Aorta (tissue), 5 donors: ENCODE measurements at places on chromosomes 7 and 10. TPM values are rescaled to one million over a fixed set of nuclear protein-coding genes. Genes with fewer than 3 reads are reported as not detected.

The GDF10 gene
- 3.8 TPM for total RNA-seq

The AQP1 gene
- 680 TPM for total RNA-seq

The MTURN gene
- 43.4 TPM for total RNA-seq

The ST8SIA6 gene
- 2.9 TPM for total RNA-seq

The VWA2 gene
- total RNA-seq, result 0.45 TPM

The HOXA6 gene
- total RNA-seq, result 7.6 TPM

The MINDY3 gene
- 81.1 TPM for total RNA-seq

The TLL2 gene
- 0.12 TPM for total RNA-seq

- no peaks in the 10 kb centered on the region for H3K36me3 ChIP-seq
- no peak for DNase-seq
- no peaks in the 10 kb centered on the region for H3K27me3 ChIP-seq
- H3K4me1 ChIP-seq, result no peaks in the 10 kb centered on the region
These were observed 759.3 kb downstream of the LRMDA start for GRCh38 chr10:76190634-76191270.

GRCh38 chr7:24812305-24812945 is 55.2 kb upstream of the GSDME start:
- no peak overlapping the region for H3K4me3 ChIP-seq
- no peaks in the 10 kb centered on the region for H3K4me1 ChIP-seq
- peak; percentile 64 for DNase-seq
- no peak overlapping the region for H3K27ac ChIP-seq
- no peaks in the 10 kb centered on the region for H3K27me3 ChIP-seq

DNA sequence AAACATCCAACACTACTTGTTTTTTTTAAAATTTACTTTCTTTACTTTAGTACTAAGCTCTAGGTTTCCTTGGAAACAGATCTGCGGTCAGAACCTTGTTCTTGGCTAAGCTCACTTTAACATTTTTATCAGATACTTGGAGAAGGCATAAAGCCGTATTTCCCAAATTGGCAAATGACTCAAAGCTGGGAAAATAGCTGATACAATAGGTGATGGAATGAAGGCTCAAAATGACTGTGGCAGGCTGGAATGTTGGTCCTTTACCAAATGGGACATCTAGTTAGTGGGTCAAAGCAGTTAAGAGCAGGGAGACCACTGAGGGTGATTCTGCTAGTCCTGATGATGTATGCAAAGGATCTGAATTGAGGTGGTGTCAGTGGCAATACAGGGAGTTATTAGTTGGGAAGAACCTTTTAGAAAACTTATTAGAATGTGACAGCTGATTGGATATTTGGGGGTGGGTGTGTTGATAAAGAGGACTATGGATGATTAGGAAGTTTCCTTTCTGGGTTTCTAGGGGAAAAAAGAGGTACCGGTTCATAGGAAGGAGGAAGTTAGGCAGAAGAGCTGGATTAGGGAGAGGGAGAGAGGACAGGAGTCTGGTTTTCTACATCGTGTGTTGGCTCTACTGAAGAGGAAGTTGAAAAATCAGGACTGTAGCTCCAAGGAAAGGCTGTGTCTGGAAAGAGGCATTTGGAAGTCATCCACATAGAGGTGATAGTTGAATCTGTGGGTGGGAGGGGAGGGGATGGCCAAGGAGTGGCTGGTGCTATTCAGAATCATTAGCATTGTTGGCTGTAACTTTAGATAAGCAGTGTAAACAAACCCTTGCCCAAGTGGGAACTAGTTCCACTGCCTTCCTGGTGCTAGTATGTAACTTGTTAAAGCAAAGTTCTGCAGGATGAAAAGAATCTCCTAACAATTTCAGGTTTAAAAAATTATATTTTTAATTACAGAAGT is 13.1 kb downstream of the PLCE1 start:
- H3K4me1 ChIP-seq, result peaks cover 8% of the 10 kb centered on the region
- H3K27ac ChIP-seq, result peak overlapping the region; percentile 57
- no peaks in the 10 kb centered on the region for H3K27me3 ChIP-seq
- no peaks in the 10 kb centered on the region for H3K36me3 ChIP-seq
- no peak for DNase-seq

DNA sequence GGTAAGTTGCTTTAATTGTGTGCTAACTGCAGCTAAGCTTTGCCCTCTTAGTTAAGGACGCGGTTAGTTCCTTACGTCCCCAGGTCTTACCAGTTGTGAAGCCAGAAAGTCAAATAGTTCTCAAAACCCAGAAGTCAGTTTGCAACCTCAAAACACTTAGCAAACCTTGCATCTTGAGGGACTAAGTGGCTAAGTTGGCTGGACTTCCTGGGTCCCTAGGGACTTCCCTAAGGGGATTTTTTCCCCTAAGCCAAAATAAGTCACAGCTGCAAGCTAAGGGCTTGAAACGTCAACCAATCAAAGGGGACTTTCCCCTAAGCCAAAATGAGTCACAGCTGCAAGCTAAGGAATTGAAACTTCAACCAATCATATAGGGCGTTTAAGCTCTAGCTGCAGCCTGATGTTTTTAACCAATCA is 36.2 kb upstream of the HECW1 start:
- no peak overlapping the region for H3K4me3 ChIP-seq
- no peaks in the 10 kb centered on the region for H3K4me1 ChIP-seq
- no peak for DNase-seq
- no peaks in the 10 kb centered on the region for H3K36me3 ChIP-seq

DNA sequence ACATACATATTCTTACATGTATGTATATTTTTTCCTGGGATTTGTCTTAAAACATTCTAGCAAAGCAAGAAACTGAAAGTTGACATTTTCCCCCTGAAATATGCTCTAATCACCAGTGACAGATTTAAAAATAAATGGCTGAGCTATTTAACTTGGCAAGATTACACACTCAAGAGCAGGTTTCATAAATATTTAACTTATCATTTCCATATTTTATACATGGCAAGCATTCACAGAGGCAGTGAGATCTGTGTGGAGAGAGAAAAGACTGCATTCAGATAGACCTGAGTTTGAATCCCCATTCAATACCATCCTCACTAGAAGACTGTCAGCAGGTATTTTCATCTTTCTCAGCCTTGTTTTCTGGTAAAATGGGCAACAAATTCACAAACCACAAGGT is 1043.0 kb downstream of the NRG3 start:
- no peak overlapping the region for H3K27ac ChIP-seq
- no peaks in the 10 kb centered on the region for H3K36me3 ChIP-seq
- no peaks in the 10 kb centered on the region for H3K27me3 ChIP-seq
- no peak for DNase-seq

DNA sequence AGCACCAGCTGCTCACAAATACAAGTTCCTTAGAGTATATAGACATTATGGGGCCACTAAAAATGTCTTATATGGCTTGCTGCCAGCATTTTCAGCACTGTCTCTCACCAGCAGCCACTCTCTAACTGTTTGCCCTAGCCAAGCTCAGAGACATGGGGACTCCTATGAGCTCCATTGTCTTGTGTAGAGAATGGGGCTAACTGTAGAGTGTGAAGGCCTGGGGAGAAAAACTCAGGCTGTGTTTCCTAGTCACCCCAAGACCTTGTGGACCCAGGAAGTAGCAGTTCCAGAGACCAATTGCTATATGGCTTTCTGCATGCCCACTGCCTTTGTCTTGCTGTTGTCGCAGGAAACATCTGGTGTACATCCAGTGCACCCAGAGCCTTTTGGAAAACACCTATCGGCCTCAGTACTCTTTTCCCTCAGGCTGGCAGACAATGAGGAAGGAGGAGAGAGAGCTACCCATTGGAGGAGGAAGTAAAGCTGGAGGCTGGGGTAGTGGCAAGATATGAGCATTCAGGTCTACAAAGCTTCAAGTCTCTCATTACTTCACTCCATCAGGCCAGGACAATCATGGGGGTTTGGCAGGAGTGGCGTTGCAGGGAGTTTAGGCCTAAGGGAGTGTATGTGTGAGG is 28.4 kb downstream of the ENTPD1 start:
- H3K27ac ChIP-seq, result peak overlapping the region; percentile 82
- no peaks in the 10 kb centered on the region for H3K27me3 ChIP-seq
- no peaks in the 10 kb centered on the region for H3K36me3 ChIP-seq
- no peak overlapping the region for H3K4me3 ChIP-seq
- peaks cover 10% of the 10 kb centered on the region for H3K4me1 ChIP-seq

DNA sequence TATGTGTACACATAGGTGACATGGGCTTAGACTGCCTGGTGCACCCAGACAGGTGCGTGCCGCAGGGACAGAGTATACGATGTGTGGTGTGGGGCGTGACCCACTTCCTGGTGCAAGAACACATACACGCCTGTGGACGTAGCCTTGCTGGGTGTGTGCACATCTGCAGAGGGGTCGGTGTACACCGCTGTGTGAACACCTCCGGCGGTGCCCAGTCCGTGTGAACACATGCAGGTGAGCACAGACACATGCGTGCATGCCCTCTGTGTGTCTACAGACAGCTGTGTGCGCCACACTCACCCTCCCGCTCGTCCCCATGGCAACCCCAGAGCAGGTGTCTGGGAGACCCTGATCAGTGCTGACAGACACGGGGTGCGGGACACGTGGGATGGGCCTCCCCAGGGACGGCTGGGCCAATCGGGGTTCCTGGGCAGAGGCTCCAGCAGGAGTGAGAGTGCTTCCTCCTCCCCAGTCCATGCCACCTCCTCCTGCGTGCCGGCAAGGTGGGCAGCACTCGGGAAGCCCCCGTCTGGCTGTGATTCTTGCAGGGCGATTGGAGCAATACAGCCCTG is 23.4 kb downstream of the ELFN1 start:
- no peaks in the 10 kb centered on the region for H3K27me3 ChIP-seq
- H3K4me3 ChIP-seq, result no peak overlapping the region
- no peaks in the 10 kb centered on the region for H3K36me3 ChIP-seq
- peak; percentile 72 for DNase-seq
- H3K4me1 ChIP-seq, result no peaks in the 10 kb centered on the region
